NCI-H1417 (cell line): ENCODE measurements at places on chromosomes 7 and 10.

GRCh38 chr10:116870949-116871348, 21.6 kb downstream of the ENO4 start:
- no peak for DNase-seq

GRCh38 chr10:63262430-63263073, 129.4 kb downstream of the NRBF2 start:
- no peak for DNase-seq

DNA sequence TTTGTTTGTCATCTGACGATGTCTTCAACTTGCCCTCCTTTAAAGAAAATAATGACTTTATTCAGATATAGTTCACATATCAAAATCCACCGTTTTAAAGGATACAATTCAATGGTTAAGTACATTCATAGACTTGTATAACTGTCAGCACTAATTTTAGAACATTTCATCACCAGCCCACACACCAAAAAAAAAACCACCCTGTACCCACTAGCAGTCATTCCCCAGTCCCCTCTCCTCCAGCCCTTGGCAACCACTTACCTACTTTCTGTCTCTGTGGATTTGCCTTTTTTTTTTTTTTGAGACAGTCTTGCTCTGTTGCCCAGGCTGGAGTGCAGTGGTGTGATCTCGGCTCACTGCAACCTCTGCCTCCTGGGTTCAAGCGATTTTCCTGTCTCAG, 5.3 kb upstream of the HILPDA start:
- DNase-seq = no peak

GRCh38 chr7:94671444-94672235, 15.7 kb upstream of the SGCE start:
- DNase-seq = no peak

- DNase-seq = no peak
Observed at GRCh38 chr10:97224483-97225435, 39.0 kb upstream of the SLIT1 start.

DNA sequence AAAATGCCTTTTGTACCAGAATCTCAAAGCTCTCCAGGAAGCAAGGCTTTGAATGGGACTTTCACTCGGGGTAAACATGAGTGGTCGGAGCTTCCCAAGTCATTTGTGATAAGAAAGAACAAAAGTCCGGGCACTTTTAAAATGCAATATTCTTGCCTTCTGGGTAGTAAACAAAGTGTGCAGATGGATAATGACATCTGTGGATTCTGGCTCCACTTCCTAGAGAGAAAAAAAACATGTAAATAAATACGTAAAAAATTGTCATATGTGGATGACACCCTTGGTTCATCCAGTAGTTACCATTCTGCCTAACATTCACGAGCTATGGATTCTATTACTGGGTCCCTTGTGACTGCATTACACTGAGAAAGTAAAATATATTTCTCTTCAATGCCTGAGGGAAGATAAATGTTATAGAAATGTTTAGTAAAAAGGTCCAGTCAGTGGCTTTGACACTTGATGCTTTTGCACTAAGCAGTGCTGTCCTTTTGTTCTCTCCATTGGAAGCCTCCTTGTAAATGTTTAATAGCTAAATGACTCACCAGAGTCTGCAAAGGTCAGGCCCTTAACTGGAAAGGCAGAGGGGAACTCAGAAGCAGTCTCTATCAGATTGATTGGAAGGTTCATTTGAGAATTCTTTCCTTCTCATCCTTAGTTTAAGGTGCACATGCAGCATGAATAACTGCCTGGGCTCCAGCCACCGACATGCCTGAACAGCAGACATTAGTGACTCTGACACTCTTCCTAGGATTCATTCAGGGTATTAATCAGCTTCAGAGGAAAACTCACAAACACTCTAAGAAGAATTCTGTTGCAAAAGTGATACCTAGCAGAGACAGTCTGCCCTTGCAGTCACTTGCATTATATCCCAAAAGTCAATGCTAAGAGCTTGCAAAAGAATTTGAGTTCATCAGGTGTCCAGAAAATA, 11.7 kb upstream of the EDRF1 start:
- DNase-seq = no peak

GRCh38 chr7:143343596-143343995, 18.9 kb downstream of the FAM131B start:
- no peak for DNase-seq

DNA sequence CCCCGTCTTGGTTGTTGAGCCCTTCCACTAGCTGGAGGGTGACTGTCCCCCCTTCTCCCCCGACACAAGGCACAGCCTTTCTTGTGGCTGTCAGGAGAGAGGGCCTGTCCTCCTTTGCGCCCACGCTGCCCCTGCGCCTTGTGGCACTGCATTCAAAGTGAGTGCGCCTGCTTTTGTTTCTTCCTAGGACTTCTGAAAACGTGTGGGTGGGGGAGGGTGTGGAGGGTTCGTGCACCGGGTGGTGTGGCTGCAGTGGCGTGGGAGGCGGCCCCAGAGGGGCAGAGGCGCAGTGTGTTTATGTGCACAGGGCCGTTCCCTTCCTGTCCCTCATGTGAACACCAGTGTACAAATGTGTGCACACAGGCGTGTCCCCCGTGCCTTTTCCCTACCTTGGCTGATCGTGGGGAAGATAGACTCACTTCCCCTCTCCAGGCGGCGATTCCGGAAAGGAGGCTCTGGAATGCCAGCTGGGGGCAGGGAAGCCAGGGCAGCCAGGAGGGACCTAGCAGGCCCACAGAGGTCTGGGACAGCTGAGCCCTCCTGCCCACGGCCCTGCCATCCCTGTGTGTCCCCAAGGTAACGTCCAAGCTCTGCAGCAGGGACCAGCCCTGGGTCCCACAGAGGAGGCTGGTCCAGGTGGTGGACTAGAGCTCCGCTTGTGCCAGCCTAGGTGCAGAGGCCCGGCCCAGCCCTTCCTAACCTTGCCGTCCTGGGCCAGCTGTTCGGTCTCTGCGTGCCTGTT, 88.8 kb downstream of the LHPP start:
- no peak for DNase-seq

DNA sequence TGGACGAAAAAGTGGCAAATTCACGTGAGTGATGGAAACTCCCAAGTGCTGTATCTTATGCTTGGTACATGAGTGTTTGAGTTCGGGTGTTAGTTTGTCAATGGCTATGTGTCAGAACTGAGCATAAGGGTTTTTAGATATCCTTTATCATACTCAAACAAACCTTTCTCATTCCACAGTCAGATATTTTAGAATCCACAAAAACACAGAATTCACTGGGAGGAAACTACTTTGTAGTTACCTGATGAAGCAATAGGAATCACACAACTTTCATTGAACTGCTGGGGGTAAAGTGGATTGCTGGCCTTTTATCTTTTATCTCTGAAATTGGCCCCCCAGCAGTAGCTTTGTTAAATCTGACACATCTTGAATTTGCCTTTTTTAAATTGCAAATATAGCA, 64.0 kb downstream of the DKK1 start:
- no peak for DNase-seq

- DNase-seq = no peak
Observed at GRCh38 chr7:132145466-132145865, 430.8 kb downstream of the PLXNA4 start.
